ENCODE measurements at places on chromosomes 11 and 22.

- no peaks in the 10 kb centered on the region for H3K27me3 ChIP-seq
- peaks cover 7% of the 10 kb centered on the region for H3K4me1 ChIP-seq
- no peak for DNase-seq
- H3K36me3 ChIP-seq: no peaks in the 10 kb centered on the region
Measured at GRCh38 chr22:27845644-27846043, 44.1 kb upstream of the MN1 start.

GRCh38 chr11:76856106-76856505, 4.6 kb upstream of the ACER3 start:
- no peak for DNase-seq
- no peak overlapping the region for H3K27ac ChIP-seq
- no peaks in the 10 kb centered on the region for H3K4me1 ChIP-seq
- no peak overlapping the region for H3K4me3 ChIP-seq

- H3K27me3 ChIP-seq: no peaks in the 10 kb centered on the region
- DNase-seq: no peak
- no peak overlapping the region for H3K4me3 ChIP-seq
- no peak overlapping the region for H3K27ac ChIP-seq
- H3K4me1 ChIP-seq: peaks cover 4% of the 10 kb centered on the region
Measured at GRCh38 chr11:58392746-58393145, 13.9 kb downstream of the OR5B3 start.

DNA sequence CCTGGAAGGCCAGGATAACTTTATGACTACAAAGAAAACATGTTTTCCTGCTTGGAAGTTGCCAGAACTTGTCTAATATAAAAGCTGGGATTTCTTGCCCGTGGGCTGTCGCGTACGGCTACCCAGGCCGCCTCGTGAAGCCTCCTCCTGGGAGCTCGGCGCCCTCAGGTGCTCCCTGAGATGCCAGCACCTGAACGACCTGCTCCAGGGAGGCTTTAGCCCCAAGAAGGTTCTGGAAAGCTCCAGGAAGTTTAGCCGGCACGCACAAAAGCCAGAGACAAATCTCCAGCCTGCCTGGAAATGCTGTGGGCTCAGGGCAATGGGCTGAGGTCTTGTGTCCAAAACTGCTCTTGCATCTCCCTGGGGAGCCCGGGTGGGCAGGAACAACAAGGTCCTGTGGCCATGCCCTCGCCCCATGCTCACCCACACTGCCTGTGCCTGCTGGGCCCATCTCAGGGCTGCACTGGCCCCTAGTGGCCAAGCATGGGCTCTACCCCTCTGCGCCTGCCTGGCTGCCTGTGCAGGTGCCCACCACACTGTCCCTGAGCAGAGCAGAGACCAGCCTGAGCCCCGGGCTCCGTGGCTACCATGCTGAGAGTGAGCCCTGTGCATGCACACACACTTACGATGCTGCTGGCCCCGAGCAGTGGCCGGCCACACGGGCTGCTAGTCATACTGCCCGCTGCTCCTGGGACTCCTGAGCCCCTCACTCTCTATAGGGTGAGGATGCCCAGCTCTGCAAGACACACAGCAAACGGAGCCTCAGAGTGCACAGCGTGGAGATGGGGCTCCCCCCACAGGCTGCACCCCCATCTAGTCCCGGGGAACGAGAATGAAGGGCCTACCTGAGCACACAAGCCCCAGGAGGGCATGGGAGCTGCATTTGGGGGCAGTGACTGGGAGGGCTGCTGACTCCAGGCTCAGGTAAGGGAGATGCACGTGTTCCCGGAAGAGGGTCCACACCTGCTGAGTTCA, 4.9 kb upstream of the CELSR1 start:
- DNase-seq: peak; percentile 70
- no peaks in the 10 kb centered on the region for H3K27me3 ChIP-seq
- peak overlapping the region; percentile 63 for H3K27ac ChIP-seq
- H3K4me1 ChIP-seq: peaks cover 21% of the 10 kb centered on the region
- no peak overlapping the region for H3K4me3 ChIP-seq
- H3K36me3 ChIP-seq: no peaks in the 10 kb centered on the region

DNA sequence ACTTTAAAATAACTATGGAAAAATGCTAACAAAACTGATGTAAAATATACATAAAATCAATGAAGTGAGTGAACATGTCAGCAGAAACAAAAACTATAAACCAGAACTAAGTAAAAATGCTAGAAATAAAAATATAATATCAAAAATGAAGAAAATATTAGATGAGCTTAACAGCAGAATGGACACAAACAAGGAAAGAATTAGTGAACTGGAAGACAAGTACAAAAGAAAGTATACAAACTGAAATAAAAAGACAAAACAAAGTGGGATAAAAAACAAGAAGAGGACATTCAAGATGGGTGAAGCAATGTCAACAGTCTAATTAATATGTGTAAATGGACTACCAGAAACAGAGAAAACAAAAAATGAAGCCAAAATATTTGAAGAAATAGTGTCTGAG, 339.2 kb downstream of the NXPE2 start:
- no peak overlapping the region for H3K4me3 ChIP-seq
- H3K27ac ChIP-seq: no peak overlapping the region
- no peaks in the 10 kb centered on the region for H3K27me3 ChIP-seq
- DNase-seq: no peak

GRCh38 chr11:112404112-112404511, 143.5 kb upstream of the PLET1 start:
- no peak overlapping the region for H3K27ac ChIP-seq
- no peak for DNase-seq
- no peaks in the 10 kb centered on the region for H3K27me3 ChIP-seq

DNA sequence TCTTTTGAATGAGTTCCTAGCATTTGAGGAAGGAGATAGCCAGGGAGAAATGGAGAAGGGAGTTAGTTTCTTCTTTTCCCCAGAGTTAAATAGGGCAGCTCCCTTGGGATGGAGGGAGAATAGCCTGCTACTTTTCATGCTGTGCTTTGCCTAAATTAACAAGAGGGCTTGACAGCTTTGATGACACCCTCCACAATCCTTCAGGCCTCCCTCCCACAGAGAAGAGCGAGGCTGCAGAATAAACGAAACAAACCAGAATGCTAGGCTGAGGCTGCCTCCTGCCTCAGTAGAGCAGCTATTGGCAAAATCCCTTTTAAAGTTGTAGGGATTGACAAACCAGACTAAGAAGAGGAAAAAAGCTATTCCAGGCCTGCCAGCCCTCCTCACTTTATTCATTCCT, 94.6 kb downstream of the C11orf58 start:
- H3K27ac ChIP-seq: no peak overlapping the region
- H3K27me3 ChIP-seq: no peaks in the 10 kb centered on the region
- DNase-seq: no peak
- no peaks in the 10 kb centered on the region for H3K4me1 ChIP-seq

DNA sequence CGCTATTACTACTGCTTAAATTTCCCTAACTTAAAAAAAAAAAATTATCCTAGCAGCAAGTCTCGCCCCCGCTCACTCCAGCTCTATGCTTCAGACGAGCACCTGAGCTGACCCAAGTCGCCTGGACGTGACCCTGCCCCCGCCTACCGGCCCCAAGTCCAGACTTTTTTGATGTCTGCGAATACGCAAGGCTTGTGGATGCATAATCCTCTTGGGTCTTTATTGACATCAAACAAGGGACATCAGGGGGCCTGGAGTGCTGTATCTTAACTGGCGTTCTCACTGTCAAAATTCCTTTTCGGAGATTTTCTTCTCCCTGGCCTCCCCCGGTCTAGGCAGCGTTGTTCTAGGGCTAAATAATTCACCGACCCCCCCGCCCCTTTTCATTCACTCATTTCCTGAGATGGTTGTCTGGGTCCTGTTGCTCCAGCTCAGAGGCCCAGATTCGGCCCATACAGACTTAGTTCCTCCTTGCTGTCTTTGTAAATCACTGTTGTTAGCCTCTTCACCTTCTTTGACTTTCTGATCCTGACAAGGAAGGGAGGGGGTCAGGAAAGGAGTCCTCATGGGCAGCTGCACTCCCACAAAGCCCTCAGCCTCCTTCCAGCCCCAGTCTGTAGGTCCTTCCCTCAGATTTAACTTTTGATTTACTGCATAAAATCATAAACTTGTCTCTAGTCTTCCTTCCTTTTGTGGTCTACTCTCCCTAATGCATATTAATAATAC, 601 bp upstream of the LRP4 start:
- no peak for DNase-seq
- H3K4me3 ChIP-seq: peak overlapping the region; percentile 50
- H3K36me3 ChIP-seq: no peaks in the 10 kb centered on the region
- H3K27ac ChIP-seq: peak overlapping the region; percentile 55
- no peaks in the 10 kb centered on the region for H3K27me3 ChIP-seq

DNA sequence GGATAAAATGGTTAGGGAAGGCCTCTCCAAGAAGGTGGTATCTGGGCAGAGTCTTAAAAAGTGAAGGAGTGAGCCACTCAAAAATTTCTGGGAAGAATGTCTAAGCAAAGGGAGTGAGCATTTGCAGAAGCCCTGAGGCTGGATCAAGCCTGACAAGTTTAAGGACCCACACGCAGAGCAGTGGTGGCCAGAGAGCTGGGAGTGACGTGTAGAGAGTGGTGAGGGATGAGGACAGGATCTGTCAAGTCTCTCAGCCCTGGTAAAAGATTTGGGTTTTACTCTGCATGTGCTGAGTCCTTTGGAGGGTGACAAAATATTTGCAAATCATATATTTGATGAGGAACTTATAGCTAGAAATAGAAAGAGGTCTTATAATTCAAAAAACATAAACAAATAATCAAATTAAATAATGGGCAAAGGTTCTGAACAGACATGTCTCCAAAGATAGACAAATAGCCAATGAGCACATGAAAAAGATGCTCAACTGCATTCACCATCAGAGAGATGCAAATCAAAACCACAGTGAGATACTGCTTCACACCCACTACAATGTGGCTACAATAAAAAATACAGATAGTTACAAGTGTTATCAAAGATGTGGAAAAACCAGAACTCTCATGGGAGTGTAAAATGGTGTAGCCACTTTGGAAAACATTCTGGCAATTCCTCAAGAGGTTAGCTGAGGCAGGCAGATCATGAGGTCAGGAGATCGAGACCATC, 107.2 kb upstream of the NNMT start:
- no peaks in the 10 kb centered on the region for H3K27me3 ChIP-seq
- peaks cover 11% of the 10 kb centered on the region for H3K4me1 ChIP-seq
- no peak for DNase-seq

DNA sequence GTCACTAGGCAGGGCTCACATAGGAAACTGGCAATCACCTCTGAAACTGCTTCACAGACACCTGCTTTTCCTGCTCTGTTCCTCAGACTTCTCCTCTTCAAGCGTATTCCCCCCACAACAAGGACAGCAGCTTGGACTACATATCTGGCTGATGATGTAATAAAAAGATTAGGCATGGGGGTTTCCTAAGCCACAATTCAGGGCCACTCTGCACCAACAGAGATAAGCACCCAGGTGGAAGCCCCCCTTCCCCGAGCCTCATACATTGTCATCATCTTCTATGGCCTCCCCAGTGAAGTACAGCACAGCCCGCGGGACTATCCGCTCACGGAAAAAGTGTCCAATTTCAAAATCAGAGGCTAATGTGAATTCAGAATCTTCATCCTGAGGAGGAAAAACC, 25.0 kb upstream of the PHLDA2 start:
- no peak for DNase-seq
- H3K27ac ChIP-seq: no peak overlapping the region
- H3K4me1 ChIP-seq: no peaks in the 10 kb centered on the region
- no peak overlapping the region for H3K4me3 ChIP-seq

DNA sequence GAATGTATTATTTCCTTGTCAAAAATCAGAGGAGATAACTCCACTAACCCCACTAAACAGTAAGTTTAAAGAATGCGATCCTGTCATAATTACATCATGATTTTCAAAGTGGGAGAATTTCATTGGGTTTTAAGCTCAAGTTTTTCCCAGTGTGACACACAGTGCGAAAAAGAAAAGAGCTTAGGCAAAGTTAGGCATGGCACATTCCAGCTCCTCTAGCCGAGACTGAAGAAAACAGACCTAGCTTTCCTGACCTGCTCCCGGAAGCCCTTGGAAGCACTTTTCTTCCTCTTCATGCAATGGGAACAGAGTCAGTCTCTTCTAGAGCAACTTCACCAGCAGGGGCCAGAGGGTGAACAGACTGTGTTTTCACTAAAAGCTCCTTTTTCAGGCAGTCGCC, 76.6 kb upstream of the AKIP1 start:
- H3K4me3 ChIP-seq: no peak overlapping the region
- H3K4me1 ChIP-seq: no peaks in the 10 kb centered on the region
- no peaks in the 10 kb centered on the region for H3K36me3 ChIP-seq
- no peaks in the 10 kb centered on the region for H3K27me3 ChIP-seq

DNA sequence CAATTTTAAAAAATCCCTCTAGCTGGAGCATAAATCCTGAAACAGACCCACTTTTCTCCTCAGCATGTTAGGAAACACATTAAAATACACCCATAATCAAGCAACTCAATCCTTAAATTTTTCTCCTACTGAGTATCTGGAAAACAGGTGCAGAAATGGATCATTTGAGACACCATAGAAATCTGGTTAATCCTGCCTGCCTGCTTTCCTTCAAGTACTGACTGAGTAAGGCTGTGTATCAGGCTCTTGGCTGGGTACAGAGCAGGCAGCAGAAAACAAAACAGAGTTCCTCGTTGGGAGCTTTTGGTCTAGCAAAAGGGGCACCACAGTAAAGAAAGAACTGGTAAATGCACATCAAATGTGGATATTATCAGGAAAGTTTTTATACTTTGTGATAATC, 1.9 kb downstream of the KCNQ1OT1 start:
- no peak overlapping the region for H3K27ac ChIP-seq
- no peaks in the 10 kb centered on the region for H3K36me3 ChIP-seq
- H3K27me3 ChIP-seq: no peaks in the 10 kb centered on the region

DNA sequence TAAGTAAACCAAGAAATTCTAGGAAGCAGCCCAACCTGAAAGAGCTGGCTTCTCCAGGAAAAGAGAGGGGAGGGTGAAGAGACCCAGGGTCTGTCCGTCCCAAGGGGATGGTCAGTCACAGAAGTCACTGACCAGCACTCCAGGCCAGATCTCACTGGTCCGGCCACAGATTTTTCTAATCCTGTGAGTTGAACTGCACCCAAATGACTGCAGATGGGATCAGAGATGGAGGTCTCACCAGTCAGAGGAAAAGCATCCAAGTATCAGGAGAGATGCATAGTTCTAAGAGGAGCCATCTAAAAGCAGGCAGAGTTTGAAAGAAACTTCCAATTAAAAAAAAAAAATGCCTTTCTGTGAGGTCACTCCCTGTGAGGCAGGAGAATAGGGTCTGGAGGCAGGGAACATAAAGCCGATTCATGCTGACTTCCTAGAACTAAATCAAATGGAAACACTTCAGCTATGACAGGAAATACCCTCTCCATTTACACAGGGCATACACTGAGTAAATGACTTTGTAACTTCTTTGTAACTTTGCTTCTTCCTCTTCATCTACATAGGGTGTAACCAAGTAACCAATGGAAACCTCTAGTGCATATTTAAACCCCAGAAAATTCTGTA, 144.5 kb downstream of the CCDC34 start:
- H3K27me3 ChIP-seq: no peaks in the 10 kb centered on the region
- no peak for DNase-seq
- no peak overlapping the region for H3K4me3 ChIP-seq
- no peaks in the 10 kb centered on the region for H3K36me3 ChIP-seq

- peaks cover 17% of the 10 kb centered on the region for H3K36me3 ChIP-seq
- no peaks in the 10 kb centered on the region for H3K4me1 ChIP-seq
- H3K4me3 ChIP-seq: no peak overlapping the region
Measured at GRCh38 chr22:29275819-29276565, 7.9 kb downstream of the EWSR1 start.

GRCh38 chr11:75159151-75159953, 8.4 kb downstream of the SLCO2B1 start:
- no peak overlapping the region for H3K4me3 ChIP-seq
- no peaks in the 10 kb centered on the region for H3K36me3 ChIP-seq
- no peaks in the 10 kb centered on the region for H3K27me3 ChIP-seq
- no peak for DNase-seq
- H3K4me1 ChIP-seq: no peaks in the 10 kb centered on the region

All from prostate gland (tissue), 2 donors.